ENCODE measurements at places on chromosomes 13 and 19.

DNA sequence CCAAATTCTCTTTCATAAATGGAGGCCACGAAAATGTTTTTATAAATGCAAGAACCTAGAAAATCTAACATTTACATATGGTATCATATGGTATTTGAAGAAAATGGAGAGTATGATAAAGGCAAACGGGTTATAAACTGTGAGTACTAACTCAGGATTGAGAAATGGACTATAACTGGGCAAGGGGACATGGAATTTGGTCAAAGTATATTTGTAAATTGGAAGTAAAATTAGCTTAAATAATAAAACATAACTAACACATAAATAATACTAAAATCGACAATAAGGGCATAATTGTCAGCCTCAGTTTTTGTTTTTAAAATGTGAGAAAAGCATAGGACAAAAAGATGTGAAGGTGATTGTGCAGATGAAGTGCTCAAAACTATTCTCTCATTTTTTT lies 1516.3 kb upstream of the MIR17HG start:
- no peak for DNase-seq
- H3K4me1 ChIP-seq: no peaks in the 10 kb centered on the region
- no peaks in the 10 kb centered on the region for H3K36me3 ChIP-seq
- H3K27ac ChIP-seq: no peak overlapping the region
- H3K4me3 ChIP-seq: no peak overlapping the region

- H3K4me3 ChIP-seq: no peak overlapping the region
- no peaks in the 10 kb centered on the region for H3K27me3 ChIP-seq
- peaks cover 2% of the 10 kb centered on the region for H3K4me1 ChIP-seq
- no peak overlapping the region for H3K27ac ChIP-seq
- DNase-seq: no peak
These were observed 46.6 kb upstream of the GPR183 start for GRCh38 chr13:99353836-99354235.

DNA sequence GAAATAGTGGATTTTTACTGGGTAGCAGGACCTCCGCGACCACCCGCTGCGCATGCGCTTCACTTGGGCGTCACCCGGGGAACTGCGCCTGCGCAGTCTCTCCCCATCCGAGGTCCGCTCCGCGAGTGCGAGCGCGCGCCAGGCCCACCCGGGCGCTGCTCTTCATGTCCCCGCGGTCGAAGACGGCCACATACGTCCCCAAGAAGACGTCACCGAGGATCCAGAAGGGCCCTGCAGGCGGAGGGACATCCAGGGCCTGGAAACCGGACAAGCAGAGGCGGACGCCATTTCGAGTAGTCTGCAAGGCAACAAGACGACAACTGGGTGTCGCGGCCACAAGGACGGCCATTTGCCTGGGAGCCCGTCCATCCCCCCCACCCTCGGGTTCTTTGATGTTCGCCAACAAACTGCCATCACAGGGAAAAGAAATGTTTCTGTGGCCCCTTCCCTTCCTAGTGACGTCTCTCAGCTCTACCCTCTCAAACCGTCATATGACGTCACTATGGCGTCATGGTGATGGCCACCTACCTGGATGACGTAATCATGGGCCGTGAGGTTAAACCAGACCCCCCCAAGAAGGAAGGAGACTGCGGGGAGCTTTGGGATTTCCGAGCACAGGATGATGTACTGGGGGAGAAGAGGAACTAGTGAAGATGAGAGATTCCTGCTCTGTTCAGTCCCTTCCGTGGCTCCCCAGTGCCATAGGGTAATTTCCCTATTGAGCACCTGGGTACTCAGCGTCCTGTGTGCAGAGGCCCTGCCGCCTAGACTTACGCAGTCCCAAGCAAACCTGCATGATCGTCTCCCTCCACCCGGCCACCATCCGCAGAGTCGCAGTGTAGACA lies 6.7 kb downstream of the NAPSA start:
- no peaks in the 10 kb centered on the region for H3K36me3 ChIP-seq
- no peak overlapping the region for H3K27ac ChIP-seq
- no peak for DNase-seq
- no peaks in the 10 kb centered on the region for H3K4me1 ChIP-seq
- H3K4me3 ChIP-seq: no peak overlapping the region

- no peaks in the 10 kb centered on the region for H3K36me3 ChIP-seq
- peaks cover 5% of the 10 kb centered on the region for H3K4me1 ChIP-seq
- peak; percentile 23 for DNase-seq
- H3K4me3 ChIP-seq: no peak overlapping the region
- H3K27ac ChIP-seq: peak overlapping the region; percentile 21
These were observed 137.3 kb upstream of the GPR12 start for GRCh38 chr13:26897706-26898550.

- peak; percentile 67 for DNase-seq
- H3K27ac ChIP-seq: no peak overlapping the region
- no peaks in the 10 kb centered on the region for H3K27me3 ChIP-seq
- no peak overlapping the region for H3K4me3 ChIP-seq
- H3K36me3 ChIP-seq: no peaks in the 10 kb centered on the region
- H3K4me1 ChIP-seq: no peaks in the 10 kb centered on the region
These were observed 2.5 kb downstream of the ZNRF4 start for GRCh38 chr19:5457709-5458108.

DNA sequence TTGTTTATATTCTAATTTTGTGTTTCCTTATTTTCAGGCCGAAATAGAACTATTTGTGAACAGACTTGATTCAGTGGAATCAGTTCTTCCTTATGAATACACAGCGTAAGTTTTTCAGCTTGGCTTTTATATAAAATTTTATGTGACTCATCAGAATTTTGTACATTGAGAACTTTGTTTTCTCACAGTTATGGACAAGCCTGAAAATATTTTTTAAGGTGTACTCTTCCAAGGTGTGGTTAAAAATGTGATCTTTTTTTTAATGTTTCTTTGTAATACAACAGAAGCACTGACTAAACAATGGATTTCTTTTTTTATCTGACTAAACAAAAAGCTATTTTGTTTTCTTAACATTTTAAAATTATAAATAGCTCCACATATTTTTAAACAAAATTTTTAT lies 16.3 kb downstream of the TM9SF2 start:
- H3K4me3 ChIP-seq: no peak overlapping the region
- no peaks in the 10 kb centered on the region for H3K27me3 ChIP-seq
- no peak overlapping the region for H3K27ac ChIP-seq
- H3K4me1 ChIP-seq: no peaks in the 10 kb centered on the region
- H3K36me3 ChIP-seq: peaks cover 4% of the 10 kb centered on the region

DNA sequence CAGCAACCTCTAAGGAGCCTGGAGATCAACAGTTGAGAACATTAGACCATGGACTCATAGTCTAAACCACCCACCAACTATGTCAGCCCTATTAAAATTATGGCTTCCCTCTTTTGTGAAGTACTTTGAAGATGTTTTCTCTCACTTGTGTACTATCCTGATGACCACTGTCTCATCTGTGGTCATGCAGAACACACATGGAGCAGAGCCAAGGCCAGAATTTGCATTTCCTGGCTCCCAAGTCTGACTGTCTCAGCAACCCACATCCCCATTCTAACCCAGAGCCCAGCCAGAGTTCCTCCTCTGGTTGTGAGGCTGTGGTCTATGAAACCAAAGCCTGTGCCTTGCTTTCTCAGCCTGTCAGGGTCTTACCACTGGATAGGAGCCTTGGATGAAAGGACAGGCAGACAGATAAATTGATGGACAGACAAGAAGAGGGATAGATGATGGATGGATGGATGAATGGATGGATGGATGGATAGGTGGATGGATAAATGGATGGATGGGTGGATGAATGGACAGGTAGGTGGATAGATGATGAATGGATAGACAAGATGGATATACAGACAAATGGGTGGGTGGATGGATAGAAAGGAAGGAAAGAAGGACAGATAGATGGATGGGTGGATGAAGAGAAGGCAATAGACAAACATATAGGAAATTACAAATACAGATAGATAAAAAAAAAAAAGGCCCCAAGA lies 35.4 kb downstream of the ZNF557 start:
- H3K36me3 ChIP-seq: no peaks in the 10 kb centered on the region
- no peaks in the 10 kb centered on the region for H3K4me1 ChIP-seq
- no peak overlapping the region for H3K27ac ChIP-seq
- H3K4me3 ChIP-seq: no peak overlapping the region

DNA sequence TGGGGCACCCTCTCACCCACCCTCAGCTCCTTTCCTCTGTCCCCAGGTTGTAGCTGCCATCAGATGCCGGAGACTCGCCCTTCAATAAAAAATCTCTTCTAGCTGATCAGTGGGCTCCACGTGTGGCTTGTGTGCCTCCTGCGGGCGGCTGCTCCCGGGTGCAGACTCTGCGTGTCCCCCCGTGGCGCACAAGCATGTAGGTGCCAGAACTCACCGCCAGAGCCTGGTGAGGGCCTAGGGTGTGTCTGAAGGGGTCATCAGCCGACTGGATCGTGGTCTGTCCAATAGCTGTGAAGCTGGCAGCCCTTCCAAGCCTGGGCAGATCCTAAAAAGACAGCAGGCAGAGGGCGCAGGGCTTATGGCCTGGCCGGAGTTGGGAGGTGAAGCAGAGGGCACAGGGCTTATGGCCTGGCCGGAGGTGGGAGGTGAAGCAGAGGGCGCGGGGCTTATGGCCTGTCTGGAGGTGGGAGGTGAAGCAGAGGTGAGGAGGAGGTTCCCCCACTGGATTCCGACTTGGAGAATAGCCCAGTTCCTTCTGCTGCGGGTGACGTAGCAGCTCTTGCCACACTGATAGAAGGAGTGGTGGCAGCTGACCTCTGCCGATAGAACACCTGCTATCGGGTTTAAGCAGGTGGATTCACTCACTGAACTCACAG lies 11.7 kb downstream of the NOP53 start:
- DNase-seq: no peak
- H3K27ac ChIP-seq: no peak overlapping the region
- peaks cover 27% of the 10 kb centered on the region for H3K36me3 ChIP-seq
- H3K4me1 ChIP-seq: no peaks in the 10 kb centered on the region
- no peaks in the 10 kb centered on the region for H3K27me3 ChIP-seq
- no peak overlapping the region for H3K4me3 ChIP-seq

- no peaks in the 10 kb centered on the region for H3K36me3 ChIP-seq
- peak; percentile 78 for DNase-seq
- H3K27ac ChIP-seq: no peak overlapping the region
These were observed 103.9 kb upstream of the DIAPH3 start for GRCh38 chr13:60267498-60268202.

- no peaks in the 10 kb centered on the region for H3K27me3 ChIP-seq
- H3K4me3 ChIP-seq: no peak overlapping the region
- H3K27ac ChIP-seq: no peak overlapping the region
- peak; percentile 66 for DNase-seq
These were observed 317.3 kb downstream of the ZNF536 start for GRCh38 chr19:30689474-30689873.

GRCh38 chr19:55070466-55071128 lies 5.1 kb upstream of the EPS8L1 start:
- no peaks in the 10 kb centered on the region for H3K27me3 ChIP-seq
- no peak for DNase-seq
- H3K36me3 ChIP-seq: no peaks in the 10 kb centered on the region
- no peak overlapping the region for H3K27ac ChIP-seq
- no peak overlapping the region for H3K4me3 ChIP-seq

- no peak overlapping the region for H3K4me3 ChIP-seq
- H3K36me3 ChIP-seq: no peaks in the 10 kb centered on the region
- DNase-seq: peak; percentile 89
- H3K4me1 ChIP-seq: no peaks in the 10 kb centered on the region
- no peak overlapping the region for H3K27ac ChIP-seq
- no peaks in the 10 kb centered on the region for H3K27me3 ChIP-seq
These were observed 23.5 kb upstream of the USP12 start for GRCh38 chr13:27194895-27195764.

- H3K27me3 ChIP-seq: no peaks in the 10 kb centered on the region
- no peaks in the 10 kb centered on the region for H3K4me1 ChIP-seq
- no peak for DNase-seq
- no peak overlapping the region for H3K4me3 ChIP-seq
These were observed 25.2 kb upstream of the CEACAM1 start for GRCh38 chr19:42553292-42554045.

GRCh38 chr13:110554227-110554836 lies 7.2 kb downstream of the RAB20 start:
- no peak overlapping the region for H3K27ac ChIP-seq

- peak overlapping the region; percentile 97 for H3K27ac ChIP-seq
- H3K27me3 ChIP-seq: no peaks in the 10 kb centered on the region
- H3K36me3 ChIP-seq: no peaks in the 10 kb centered on the region
- peaks cover 4% of the 10 kb centered on the region for H3K4me1 ChIP-seq
- peak; percentile 96 for DNase-seq
These were observed 1.0 kb downstream of the GPR108 start for GRCh38 chr19:6736169-6736916.

DNA sequence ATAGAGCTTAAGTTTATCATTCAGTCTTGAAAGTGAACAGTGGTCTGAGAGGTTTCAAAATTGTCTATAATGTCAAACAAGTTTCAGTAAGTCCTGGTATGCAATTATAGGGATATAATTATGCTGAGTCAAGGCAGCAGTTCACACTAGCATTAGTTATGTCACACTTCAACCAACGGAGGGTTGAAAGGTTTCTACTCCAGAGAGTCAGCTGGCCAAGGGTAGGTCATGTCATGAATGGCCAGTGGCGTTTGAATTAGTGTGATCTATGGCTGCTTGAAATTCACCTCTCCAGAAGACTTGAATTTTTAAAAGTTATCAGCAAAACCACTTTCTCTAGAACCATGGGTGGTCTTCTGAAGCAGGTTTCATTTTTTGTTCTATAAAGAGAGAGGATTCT lies 108.6 kb downstream of the TNFRSF19 start:
- DNase-seq: no peak
- H3K27ac ChIP-seq: no peak overlapping the region
- no peak overlapping the region for H3K4me3 ChIP-seq
- no peaks in the 10 kb centered on the region for H3K27me3 ChIP-seq
- H3K4me1 ChIP-seq: no peaks in the 10 kb centered on the region

- no peak for DNase-seq
- H3K36me3 ChIP-seq: no peaks in the 10 kb centered on the region
- no peaks in the 10 kb centered on the region for H3K4me1 ChIP-seq
These were observed 805.7 kb downstream of the PCDH9 start for GRCh38 chr13:66424422-66424821.

- H3K4me1 ChIP-seq: no peaks in the 10 kb centered on the region
- no peak overlapping the region for H3K27ac ChIP-seq
- DNase-seq: no peak
- no peaks in the 10 kb centered on the region for H3K36me3 ChIP-seq
- no peaks in the 10 kb centered on the region for H3K27me3 ChIP-seq
These were observed 1974.1 kb upstream of the PCDH20 start for GRCh38 chr13:63389756-63390155.

GRCh38 chr13:21698817-21699679 lies 28.2 kb downstream of the FGF9 start:
- H3K27ac ChIP-seq: no peak overlapping the region
- no peak overlapping the region for H3K4me3 ChIP-seq
- no peaks in the 10 kb centered on the region for H3K27me3 ChIP-seq
